Fibroblast of mammary gland (primary cell): ENCODE measurements at places on chromosomes 13 and 19.
A peak's percentile ranks its signal among the peaks of the same experiment; 100 is the strongest.

DNA sequence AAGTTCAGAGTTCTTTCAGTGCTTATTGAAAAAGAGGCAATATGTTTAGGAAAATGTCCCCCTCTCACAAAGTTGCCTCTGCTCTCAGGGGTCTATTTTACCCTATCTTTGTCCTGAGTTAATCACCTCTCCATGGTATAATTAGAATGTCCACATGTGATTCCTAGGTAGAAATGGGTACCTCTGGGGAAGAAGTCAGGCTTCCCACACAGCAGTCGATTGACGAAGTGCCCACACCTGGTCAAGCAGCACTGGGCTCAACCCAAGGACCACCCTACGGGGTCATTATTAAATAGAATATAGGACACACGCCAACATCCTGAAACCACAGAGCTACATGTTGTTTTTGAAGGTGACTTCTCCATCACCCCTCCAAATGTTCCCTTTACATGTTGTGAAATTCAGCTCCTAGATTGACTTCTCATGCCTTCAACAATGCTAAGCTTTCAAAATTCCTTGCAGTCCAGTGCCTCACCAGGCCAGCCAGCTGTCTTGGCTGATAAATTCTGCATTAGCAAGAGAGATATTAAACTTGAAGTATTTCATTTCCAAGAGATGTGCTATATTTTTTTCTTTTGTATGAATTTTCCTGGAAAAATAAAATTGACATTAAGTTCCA, 43.6 kb upstream of the FAM124A start:
- no peak for DNase-seq

DNA sequence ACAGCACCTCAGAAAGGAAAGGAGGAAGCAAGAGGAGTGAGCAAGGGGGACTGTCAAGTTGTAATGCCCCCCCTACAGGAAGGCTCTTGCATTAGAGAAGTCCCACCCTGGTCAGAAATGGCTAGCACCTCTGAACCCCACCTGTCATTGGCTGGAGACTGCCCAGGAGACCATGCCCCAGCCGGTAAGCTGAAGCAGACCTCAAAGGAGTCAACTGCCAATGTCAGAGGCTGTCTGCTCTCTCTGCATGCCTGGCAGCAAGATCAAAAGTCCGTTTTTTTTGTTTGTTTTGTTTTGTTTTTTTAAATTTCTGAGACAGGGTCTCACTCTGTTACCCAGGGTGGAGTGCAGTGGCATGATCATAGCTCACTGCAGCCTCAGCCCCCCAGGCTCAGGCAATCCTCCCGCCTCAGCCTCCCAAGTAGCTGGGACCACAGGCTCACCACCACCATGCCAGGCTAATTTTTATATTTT, 8.1 kb upstream of the BCL3 start:
- no peak for DNase-seq

DNA sequence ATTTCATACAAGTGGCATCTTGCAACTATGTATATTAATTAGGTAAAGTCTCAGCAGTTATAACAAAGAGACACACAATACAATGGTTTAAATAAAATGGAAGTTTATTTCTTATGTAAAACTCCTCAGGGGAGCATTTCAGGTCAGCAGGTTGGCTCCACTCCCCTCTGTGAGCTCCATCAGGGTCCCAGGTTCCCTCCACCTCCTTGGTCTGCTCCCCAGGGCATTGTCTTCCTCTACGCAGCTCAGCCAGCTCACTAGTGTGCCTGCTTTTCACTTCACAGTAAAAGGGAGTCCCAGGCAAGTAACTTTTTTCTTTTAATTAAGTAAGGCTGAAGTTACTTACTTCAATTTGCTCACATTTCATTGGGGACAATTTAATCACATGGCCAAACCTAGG, 135.3 kb upstream of the FNDC3A start:
- no peak for DNase-seq

- DNase-seq, result peak; percentile 14
Measured at GRCh38 chr19:49592486-49593232, 1.7 kb downstream of the PRR12 start.

DNA sequence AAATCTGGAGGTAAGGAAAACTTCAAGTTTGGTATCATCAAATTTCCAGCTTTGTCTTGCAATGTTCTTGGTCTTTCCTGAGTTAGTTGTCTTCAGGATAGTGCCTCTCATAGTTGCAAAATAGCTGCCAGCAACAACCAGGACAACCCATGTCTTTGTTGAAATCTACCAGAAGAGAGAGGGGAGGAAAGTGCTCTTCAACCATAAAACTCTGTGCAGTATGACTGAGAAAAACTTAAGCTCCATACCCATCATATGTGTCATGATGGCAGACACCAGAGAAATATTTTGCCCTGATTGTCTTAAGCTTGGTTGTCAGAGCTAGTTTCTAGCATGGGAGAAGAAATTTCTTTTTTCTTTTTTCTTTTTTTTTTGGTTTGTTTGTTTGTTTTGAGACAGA, 103.3 kb downstream of the SPRY2 start:
- peak; percentile 10 for DNase-seq
